ENCODE measurements at places on chromosomes 6 and 20. TPM values are rescaled to one million over a fixed set of nuclear protein-coding genes. Genes with fewer than 3 reads are reported as not detected.

PLA2G7 gene
- 5.8 TPM for total RNA-seq

DNA sequence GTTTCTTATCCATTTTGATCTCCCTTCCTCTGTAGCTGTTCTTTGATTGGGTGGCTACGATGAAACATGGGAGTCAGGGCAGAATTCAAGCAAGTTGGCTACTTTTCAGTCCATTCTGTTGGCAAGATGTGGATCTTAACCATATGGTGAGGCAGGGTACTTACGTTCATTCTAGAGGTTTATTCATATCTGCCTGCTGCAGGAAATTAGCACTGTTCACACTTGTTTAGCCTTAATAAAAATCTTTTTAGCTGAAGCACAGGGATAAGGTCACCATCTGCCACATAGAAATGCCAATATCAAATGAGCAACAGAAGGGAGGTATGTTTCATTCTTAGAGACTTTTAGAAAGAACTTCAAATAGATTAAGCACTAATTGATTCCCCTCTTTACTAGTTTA, 83.9 kb downstream of the GRIK2 start:
- peak; percentile 72 for DNase-seq

DNA sequence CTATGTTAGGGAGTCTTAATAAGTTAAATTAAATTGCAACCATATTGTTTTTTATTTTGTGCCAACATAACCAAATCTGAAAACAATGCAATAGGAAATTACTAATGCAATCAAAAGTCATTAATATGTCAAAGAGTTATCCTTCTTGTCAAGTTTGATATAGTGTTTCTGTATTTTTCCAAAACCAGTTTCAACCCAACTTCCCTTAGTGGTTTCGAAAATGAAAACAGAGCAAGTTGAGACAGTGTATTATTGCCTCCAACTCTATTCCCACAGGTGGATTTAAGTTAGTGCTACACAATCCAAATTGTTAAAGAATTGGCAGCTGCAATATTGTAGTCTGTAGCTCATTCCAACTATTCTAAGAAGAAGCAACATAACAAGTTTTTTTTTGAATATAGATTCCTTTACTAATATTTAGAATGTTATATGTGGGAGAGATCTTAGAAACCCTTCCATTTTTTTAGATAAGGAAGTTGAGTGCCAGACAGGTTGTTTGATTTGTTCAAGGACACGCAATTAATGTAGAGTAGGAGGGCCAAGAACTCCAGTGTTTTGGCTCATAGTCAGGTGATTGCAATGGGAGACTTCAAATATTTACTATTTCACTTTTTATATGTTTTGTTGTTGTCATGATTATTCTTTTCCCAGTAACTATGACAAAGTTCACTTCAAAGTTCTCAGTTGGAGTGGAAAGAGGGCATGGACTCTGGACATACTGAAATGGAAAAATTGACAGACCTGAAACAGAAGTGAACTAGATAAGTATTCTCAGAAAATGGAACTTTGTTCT, 282.4 kb upstream of the HSF2 start:
- no peak for DNase-seq

UBE2C gene
- 14.1 TPM for total RNA-seq

DNA sequence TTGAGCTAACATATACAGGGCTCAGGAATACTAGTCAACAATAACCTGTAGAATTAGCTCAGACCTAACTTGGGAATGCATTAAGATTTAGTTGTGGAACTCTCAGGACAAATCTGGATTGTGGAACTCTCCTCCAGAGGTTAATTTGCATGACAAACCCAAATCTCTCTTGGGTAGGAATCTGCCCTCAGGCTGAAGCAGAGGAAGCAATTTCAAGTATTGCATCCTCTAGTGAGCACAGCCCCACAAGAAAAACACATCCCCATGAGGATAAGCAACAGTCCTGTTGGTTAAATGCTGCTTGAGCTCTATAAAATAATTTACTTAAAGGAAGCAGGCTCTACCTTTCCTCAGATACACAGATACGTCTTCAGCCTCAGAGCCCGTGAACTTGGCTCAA, 170.9 kb upstream of the STXBP5 start:
- DNase-seq, result no peak

- no peak for DNase-seq
Observed at GRCh38 chr6:82143041-82143481, 104.5 kb downstream of the IBTK start.

GRCh38 chr6:5389086-5389745, 127.9 kb downstream of the FARS2 start:
- DNase-seq, result no peak

GRCh38 chr6:1111361-1111760, 200.5 kb upstream of the FOXQ1 start:
- DNase-seq, result no peak

DNA sequence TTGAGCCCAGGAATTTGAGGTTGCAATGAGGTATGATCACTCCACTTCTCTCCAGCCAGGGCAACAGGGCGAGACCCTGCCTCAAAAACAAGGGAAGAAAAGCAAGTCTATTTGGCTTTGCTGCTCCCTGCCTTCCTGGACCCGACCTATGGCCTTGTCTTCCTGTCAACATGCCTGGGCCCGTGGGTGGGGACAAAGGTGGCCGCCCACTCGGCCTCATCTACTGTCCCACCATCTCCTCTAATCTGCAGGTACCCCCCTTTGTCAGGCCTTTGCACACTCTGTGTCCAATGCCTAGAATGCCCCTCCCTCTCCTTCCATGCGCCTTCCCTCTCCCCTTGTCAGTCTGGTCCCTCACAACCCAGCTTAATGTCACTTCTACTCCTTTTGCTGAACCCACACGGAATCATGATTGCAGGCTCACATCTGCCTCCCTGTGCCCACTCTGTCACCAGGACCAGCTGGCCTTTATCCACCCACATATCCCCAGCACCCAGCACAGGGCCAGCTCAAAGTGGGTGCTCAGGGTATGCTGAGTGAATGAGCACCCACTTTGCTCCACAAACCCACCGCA, 40.3 kb downstream of the MDFI start:
- DNase-seq, result no peak

DNA sequence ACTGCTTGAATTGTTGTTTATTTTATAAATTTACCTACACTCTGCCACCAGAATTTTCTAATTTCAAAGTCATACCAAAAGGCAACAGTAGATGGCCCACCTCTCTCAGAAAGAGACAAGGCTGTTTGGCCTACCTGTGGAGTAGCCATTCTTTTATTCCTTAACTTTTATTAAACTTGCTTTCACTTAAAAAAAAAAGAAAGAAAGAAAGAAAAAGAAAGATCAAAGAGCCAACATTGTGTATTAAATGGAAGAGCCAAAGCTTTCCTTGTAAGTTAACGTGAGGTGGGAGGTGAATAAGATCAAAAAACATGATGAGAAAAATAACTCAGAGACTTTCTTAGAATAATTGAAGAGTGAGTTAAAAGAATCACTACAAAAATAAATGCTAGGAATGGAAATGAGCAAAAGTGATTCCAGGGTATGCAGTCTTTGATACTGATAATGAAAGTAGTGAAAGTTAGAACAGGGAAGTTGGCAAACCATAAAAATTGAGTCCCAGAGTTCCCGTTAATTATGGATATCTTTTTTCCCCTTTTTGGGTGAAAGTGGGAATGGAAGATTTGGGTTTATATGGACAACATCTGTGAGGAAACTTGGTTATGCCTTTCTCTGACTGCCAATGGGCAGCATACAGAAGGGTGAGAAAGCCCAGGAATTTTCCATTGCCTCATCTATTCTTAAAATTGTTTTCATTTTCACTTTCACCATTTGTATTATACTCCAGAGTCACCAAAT, 35.9 kb upstream of the MYB start:
- DNase-seq, result no peak

LST1 gene
- 0.73 TPM for total RNA-seq

ZBTB46 gene
- 20.3 TPM for total RNA-seq

DNA sequence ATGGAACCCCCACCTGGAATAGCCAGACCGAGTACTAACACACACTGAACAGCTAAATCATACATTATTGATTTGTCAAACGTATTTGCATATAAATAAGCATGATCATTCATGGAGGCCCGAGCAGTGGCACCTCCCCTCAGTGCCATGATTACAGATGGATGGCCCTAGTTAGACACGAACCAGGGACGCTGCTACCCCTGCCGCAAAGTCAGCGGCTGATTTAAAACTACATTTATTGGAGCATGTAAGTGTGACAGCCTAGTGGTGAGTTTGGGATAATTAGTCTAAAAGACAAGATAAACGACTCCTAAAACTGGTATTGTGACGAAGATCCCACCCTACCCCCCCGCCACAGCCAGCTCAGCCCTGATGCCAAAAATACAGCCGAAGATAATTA, 159.1 kb upstream of the MAFB start:
- DNase-seq, result no peak

GRCh38 chr20:6744180-6744579, 23.3 kb upstream of the BMP2 start:
- no peak for DNase-seq

- DNase-seq, result no peak
Observed at GRCh38 chr20:12575352-12576095, 433.2 kb upstream of the SPTLC3 start.

DNA sequence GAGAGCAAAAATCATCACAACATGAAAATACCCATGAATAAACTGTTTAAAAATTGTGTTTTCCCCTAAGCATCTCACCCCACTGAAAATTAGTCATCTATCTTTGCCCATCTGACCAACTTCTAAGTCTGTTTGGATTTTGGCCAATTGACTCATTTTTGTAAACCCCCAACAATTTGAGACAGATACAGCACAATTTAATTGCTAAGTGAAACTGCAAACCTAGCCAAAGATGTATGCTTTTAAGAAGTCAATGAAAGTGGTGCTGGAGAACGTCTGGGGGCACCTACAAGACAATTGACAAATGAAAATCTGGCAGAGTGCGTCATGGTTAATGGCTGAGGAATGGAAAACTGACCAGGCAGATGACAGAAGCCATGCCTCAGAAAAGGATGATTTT, 30.9 kb upstream of the SLC24A3 start:
- DNase-seq, result no peak

DNA sequence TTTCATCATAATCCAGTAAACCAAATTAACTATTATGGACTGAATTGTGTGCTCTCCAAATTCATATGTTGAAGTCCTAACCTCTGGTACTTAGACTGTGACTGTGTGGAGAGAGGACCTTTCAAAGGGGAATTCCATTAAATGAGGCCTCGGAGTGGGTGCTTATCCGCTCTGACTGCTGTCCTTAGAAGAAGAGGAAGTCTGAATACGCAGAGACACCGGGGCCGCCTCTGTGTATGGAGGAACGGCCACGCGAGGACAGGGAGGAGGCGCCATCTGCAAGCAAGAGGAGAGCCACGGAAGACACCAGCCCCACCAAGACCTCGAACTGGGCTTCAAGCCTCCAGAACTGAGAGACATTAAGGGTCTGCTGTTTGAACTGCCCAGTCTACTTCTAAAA, 35.6 kb upstream of the RPS6KA2 start:
- no peak for DNase-seq

VWA7 gene
- total RNA-seq, result 0.36 TPM

All from cerebellum (tissue), 4 donors.